ENCODE measurements at places on chromosomes 16 and 17. TPM values are rescaled to one million over a fixed set of nuclear protein-coding genes. Genes with fewer than 3 reads are reported as not detected.

- no peak for DNase-seq
Measured at GRCh38 chr17:74713171-74713755, 540 bp upstream of the CD300LF start.

DNA sequence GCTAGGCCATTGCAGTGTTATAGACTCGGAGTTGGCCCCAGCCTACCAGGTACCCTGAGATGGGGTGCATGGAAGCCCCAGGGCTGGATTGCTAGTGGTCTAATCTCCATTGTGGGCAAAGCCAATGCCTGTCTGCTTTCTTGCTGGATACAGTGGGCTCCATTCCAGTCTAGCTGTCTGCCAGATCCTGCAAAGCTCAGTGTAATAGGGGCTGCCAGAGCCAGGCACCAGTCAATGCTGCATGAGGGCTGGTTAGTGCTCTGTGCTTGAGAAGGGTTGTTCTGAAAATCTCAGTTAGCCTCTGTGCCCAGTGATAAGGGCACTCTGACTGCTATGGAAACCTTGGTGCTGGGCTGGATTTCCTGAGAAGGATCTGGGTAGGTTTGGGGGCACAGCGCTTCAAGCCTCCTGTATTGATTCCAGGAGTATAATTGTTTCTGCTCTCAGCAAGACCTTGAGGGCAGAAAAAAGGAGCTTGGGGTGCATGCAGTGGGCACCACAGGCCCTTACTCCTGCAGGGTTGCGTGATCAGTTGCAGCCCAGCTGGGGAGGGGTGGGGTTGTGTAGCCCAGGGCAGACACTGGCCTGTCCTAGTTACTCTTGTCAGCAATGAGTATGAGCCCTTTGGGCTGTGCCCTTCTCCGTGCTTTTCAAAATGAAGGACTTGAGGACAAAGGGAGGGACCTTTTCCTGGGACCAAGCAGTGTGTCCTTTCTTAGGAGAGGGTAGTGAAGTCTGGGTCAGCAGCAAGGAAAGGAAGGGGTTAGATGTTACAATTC is 19.0 kb downstream of the SMPD3 start:
- no peak for DNase-seq

DNA sequence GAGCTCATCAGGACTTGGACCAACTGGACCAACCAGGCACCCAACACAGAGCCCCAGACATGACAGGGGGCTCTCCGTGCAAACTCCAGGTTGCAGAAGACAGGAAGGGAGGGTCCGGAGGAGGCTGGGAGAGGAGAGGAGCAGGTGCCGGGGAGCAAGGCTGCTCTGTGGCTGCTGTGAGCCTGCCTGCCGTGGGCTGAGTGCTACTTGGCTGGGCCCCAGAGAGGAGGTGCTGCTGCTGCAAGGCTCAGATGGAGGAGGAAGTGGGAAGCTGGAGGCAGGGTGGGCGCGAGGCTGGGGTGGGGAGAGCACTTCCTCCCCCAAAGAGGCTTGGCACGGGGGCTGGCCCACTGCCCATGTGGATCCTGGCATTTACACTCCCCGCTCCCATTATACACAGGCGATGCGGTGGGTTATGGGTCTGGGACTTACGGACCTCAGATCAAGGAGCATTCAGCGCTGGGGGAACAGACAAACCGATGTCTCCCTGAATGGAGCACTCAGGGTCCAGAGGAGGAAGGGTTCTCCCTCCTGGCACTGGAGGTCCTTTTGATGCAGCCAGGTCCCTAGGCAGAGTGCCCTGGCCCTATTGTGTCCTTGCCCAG is 15.9 kb downstream of the EPOP start:
- DNase-seq, result no peak

Gene GDPD3
- total RNA-seq, result 9.1 TPM

Gene RUNDC3A
- total RNA-seq, result 5.5 TPM
